B cell (primary cell): ENCODE measurements at places on chromosomes 2 and 18. TPM values are rescaled to one million over a fixed set of nuclear protein-coding genes. Genes with fewer than 3 reads are reported as not detected.

The RAPGEF4 gene
- polyA plus RNA-seq, result 0.30 and 0.99 TPM in 2 replicates

The CRYBA2 gene
- not detected in 2 replicates for polyA plus RNA-seq

The AQP12A gene
- polyA plus RNA-seq, result not detected in 2 replicates

The RUFY4 gene
- polyA plus RNA-seq, result 0.17 and 0.34 TPM in 2 replicates

The RTKN gene
- 5.1 TPM in 2 replicates for polyA plus RNA-seq

The SH2D6 gene
- 0.27 TPM in 1 of 2 replicates, not detected in the other for polyA plus RNA-seq

The LRPPRC gene
- 17.6 and 32.3 TPM in 2 replicates for polyA plus RNA-seq

The TTN gene
- 1.0 and 1.7 TPM in 2 replicates for polyA plus RNA-seq

The TGFA gene
- polyA plus RNA-seq, result 0.04 and 0.10 TPM in 2 replicates

The ELOA2 gene
- polyA plus RNA-seq, result not detected in 2 replicates

The TFCP2L1 gene
- polyA plus RNA-seq, result 0.03 TPM in 1 of 2 replicates, not detected in the other

The HIBCH gene
- 5.6 and 6.4 TPM in 2 replicates for polyA plus RNA-seq

The MRO gene
- not detected in 2 replicates for polyA plus RNA-seq

The IL37 gene
- not detected in 2 replicates for polyA plus RNA-seq

The CRYGC gene
- not detected in 2 replicates for polyA plus RNA-seq

The MYL1 gene
- not detected in 2 replicates for polyA plus RNA-seq

The LCT gene
- 0.03 TPM in 1 of 2 replicates, not detected in the other for polyA plus RNA-seq

The FBXO11 gene
- polyA plus RNA-seq, result 42.6 and 58.5 TPM in 2 replicates

The SCTR gene
- polyA plus RNA-seq, result not detected in 2 replicates

The NT5C1B gene
- polyA plus RNA-seq, result not detected in 2 replicates

The SCG2 gene
- 0.12 TPM in 1 of 2 replicates, not detected in the other for polyA plus RNA-seq

The SP140L gene
- 94.6 and 161 TPM in 2 replicates for polyA plus RNA-seq

The MAPRE3 gene
- polyA plus RNA-seq, result 6.7 and 9.8 TPM in 2 replicates

The CEP192 gene
- polyA plus RNA-seq, result 37.1 and 39.3 TPM in 2 replicates

The MYL12B gene
- 94.0 and 139 TPM in 2 replicates for polyA plus RNA-seq

The ADD2 gene
- polyA plus RNA-seq, result 12.9 and 15.9 TPM in 2 replicates

The DLX2 gene
- polyA plus RNA-seq, result 0.04 and 0.13 TPM in 2 replicates

The SIX3 gene
- not detected in 2 replicates for polyA plus RNA-seq

The XRCC5 gene
- 45.5 and 49.4 TPM in 2 replicates for polyA plus RNA-seq

The ABCB11 gene
- polyA plus RNA-seq, result not detected in 2 replicates

The PROM2 gene
- polyA plus RNA-seq, result 0.67 and 1.2 TPM in 2 replicates

The TEX44 gene
- polyA plus RNA-seq, result not detected in 2 replicates

The ACADL gene
- not detected in 2 replicates for polyA plus RNA-seq

The CXCR1 gene
- 0.04 and 0.07 TPM in 2 replicates for polyA plus RNA-seq

The C2orf66 gene
- not detected in 2 replicates for polyA plus RNA-seq

The STPG4 gene
- polyA plus RNA-seq, result 0.20 and 0.31 TPM in 2 replicates

The TDRD15 gene
- 0.04 TPM in 1 of 2 replicates, not detected in the other for polyA plus RNA-seq
